ENCODE measurements at places on chromosomes 1 and 21.

DNA sequence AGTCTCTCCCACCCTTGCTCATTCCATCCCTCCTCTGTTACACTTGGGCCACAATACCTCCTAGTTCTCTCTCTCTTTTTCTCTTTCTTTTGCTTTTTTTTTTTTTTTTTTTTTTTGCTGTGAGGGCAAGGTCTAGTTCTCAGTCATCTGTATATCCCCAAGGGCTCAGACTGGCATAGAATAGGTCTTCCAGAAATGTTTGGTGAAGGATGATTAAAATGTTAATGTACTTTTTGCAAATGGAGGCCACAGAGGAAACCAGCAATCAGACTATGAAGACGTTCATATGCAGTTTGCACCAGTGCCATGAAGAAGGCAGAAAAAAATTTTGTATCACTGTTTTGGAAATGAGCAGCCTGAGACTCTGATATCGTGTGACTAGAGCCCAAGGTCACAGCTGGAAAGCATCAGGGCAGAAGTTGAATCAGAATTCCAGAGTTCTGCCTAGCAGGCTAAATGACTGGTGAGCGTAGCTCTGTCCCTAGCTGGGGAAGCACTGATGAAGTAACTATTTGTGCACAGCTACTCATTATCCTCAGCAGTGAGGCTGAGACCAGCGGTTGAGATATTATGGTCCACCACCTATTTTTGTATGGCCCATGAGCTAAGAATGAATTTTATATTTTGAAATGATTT lies 186.5 kb downstream of the TGFBR3 start:
- no peak for DNase-seq

- DNase-seq: no peak
Observed at GRCh38 chr1:215007880-215008279, 74.7 kb upstream of the KCNK2 start.

DNA sequence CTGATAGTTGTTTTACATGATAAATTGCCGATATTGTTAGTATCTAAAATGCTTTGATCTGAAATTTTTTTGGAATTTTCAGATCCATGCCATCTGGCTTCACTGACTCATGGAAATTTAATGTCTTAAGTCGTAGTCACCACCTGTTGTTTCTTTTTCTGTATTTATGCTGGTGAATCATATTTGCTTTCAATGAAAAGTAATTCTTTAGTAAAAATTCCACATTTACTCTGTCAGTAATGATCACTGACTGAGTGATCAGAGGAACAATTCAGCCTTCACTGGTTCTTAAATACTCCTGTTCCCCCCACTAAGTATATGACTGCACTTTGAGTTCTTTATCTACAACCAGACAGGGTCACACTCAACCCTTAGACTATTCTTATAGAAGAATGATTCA lies 185.6 kb upstream of the NRIP1 start:
- no peak for DNase-seq

- DNase-seq: no peak
Observed at GRCh38 chr1:245802941-245803665, 648.3 kb downstream of the KIF26B start.

- no peak for DNase-seq
Observed at GRCh38 chr21:25967181-25967900, 203.2 kb downstream of the APP start.
